ENCODE measurements at places on chromosomes 13 and 19. TPM values are rescaled to one million over a fixed set of nuclear protein-coding genes. Genes with fewer than 3 reads are reported as not detected.
A peak's percentile ranks its signal among the peaks of the same experiment; 100 is the strongest.

- H3K36me3 ChIP-seq = no peaks in the 10 kb centered on the region
- H3K27ac ChIP-seq = peak overlapping the region; percentile 57
- no peak for DNase-seq
- no peak overlapping the region for H3K4me3 ChIP-seq
- peaks cover 29% of the 10 kb centered on the region for H3K4me1 ChIP-seq
Observed at GRCh38 chr19:42251572-42252358, 3.2 kb downstream of the ERF start.

GRCh38 chr13:79401259-79402070, 4.6 kb downstream of the RBM26 start:
- no peak overlapping the region for H3K4me3 ChIP-seq
- peak; percentile 27 for DNase-seq
- no peaks in the 10 kb centered on the region for H3K36me3 ChIP-seq
- H3K4me1 ChIP-seq = peaks cover 36% of the 10 kb centered on the region
- H3K27me3 ChIP-seq = no peaks in the 10 kb centered on the region
- H3K27ac ChIP-seq = peak overlapping the region; percentile 91

DNA sequence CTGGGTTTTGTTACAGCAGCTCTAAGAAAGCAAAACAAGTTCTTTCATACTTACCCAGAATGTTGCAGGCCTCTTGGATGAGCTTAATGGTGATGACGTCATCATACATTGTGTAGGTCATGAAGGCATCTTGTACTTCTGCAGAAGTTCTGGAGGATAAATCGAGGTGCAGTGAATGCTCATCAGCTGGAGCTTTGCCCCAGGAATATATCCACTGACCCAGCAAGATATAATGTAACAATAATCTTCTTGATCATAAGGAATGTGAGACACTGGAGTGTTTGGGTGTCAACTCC, 63.0 kb downstream of the C13orf42 start:
- H3K4me1 ChIP-seq = no peaks in the 10 kb centered on the region
- no peaks in the 10 kb centered on the region for H3K36me3 ChIP-seq
- DNase-seq = no peak
- H3K4me3 ChIP-seq = no peak overlapping the region

DNA sequence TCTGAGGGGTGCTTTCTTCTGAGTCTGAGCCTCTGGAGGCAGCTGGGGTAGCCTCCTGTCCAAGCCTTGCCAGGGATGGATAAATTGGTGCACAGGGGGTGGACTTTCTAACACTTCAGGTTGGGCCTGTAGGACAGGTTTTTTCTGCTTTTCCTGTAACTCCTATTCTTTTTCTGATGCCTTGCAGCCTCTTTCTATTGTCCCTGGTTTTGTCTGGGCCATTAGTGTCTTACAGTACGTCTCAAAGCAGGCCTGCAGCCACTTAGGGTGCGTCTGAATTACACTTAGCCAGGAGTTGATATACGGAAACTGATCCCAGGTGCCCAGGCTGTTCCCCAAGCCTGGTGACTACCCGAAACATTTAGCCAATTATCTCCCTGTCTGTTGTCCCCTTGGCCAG, 213.3 kb upstream of the HTR2A start:
- DNase-seq = no peak
- H3K4me1 ChIP-seq = no peaks in the 10 kb centered on the region
- no peak overlapping the region for H3K4me3 ChIP-seq
- H3K27ac ChIP-seq = no peak overlapping the region
- H3K27me3 ChIP-seq = no peaks in the 10 kb centered on the region
- H3K36me3 ChIP-seq = no peaks in the 10 kb centered on the region

- H3K27me3 ChIP-seq = no peaks in the 10 kb centered on the region
- H3K36me3 ChIP-seq = no peaks in the 10 kb centered on the region
Observed at GRCh38 chr13:21326155-21327031, 132.7 kb downstream of the ZDHHC20 start.

GRCh38 chr19:29145756-29146155, 67.2 kb downstream of the UQCRFS1 start:
- no peaks in the 10 kb centered on the region for H3K4me1 ChIP-seq
- H3K4me3 ChIP-seq = no peak overlapping the region
- DNase-seq = no peak
- no peak overlapping the region for H3K27ac ChIP-seq
- no peaks in the 10 kb centered on the region for H3K27me3 ChIP-seq
- H3K36me3 ChIP-seq = no peaks in the 10 kb centered on the region

Gene PLA2G4C
- total RNA-seq = 10.3 TPM

Gene PCDH17
- total RNA-seq = not detected

- no peak overlapping the region for H3K4me3 ChIP-seq
- H3K27ac ChIP-seq = no peak overlapping the region
- DNase-seq = no peak
- no peaks in the 10 kb centered on the region for H3K4me1 ChIP-seq
- no peaks in the 10 kb centered on the region for H3K27me3 ChIP-seq
- H3K36me3 ChIP-seq = no peaks in the 10 kb centered on the region
Observed at GRCh38 chr19:52516191-52516590, 11.3 kb upstream of the ZNF808 start.

Gene ZNF43
- 39.3 TPM for total RNA-seq

DNA sequence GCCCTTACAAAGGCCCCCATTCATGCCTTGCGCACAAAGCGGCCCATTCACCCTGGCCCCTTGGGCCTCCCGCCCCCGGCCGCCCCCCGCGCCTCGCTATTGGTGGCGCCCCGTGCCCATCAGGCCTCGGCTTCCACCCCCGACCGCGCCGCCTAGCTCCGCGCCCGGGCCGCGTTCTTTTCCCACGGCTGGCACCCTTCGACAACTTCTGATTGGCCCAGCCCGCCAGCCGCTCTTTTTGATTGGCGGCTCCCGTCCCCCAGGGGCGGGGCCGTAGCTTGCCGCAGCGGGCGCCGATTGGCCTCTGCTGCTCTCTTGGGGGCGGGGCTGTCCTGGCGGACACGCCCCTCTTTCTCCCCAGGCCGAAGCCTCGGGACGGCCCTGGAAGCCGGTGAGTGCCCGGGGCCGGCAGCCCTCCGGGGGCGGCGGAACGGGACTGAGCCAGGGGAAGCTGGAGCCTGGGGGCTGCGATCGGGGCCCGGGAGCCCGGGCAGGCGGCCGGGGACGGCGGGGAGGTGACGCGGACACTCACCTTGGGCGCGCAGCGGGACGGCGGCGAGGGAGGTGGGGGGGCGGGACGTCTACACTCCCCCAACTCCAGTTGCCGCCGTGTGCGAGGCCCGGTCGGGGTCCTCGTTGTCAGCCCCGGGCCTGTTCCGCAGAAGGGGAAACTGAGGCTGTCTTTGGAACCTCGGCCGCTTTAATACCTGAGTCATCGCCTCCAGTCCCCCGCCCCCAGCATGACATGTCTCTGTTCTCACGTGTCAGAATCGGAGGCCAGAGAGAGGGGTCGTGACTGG, at the start of gene MYH14:
MYH14 (plus strand) TSS at position 342 of the 800 bp plus-strand sequence. CDS start 6,744 bp downstream, outside the sequence.
- no peak within 1 kb of the TSS for H3K4me3 ChIP-seq
- H3K27ac ChIP-seq = no peak within 1 kb of the TSS
- no peaks in the 10 kb centered on the region for H3K36me3 ChIP-seq

DNA sequence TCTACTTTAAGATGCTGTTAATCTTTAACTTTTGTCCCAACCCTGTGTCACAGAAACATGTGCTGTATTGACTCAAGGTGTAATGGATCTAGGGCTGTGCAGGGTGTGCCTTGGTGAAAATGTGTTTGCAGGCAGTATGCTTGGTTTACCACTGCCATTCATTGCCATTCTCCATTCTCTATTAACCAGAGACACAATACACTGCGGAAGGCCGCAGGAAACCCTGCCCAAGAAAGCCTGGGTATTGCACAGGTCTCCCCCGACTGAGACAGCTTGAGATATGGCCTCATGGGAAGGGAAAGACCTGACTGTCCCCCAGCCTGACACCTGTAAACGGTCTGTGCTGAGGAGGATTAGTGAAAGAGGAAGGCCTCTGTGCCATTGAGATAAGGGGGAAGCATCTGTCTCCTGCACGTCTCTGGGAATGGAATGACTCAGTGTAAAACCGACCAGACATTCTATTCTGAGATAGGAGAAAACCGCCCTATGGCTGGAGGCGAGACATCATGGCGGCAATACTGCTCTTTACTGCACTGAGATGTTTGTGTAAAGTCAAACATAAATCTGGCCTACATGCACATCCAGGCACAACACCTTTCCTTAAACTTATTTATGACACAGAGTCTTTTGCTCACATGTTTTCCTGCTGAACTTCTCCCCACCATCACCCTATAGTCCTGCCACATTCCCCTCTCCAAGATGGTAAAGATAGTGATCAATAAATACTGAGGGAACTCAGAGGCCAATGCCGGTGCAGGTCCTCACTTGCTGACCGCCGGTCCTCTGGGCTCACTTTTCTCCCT, 13.1 kb upstream of the ZNF888 start:
- H3K4me3 ChIP-seq = no peak overlapping the region
- no peak for DNase-seq

DNA sequence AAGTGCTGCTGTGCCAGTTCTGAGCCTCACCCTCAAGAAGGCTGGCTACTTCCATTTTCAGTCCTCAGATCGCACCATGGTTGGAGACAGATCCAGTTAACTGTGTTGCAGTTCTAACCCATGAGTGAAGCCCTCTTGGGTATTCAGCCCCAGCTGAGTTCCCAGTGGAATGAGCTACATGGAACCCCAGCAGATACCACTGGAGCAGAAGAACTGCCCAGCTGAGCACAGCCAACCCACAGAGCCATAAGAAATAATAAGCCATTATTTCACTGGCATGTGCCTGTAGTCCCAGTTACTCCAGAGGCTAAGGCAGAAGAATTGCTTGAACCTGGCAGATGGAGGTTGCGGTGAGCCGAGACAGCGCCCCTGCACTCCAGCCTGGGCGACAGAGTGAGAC, 59.9 kb downstream of the LATS2 start:
- no peaks in the 10 kb centered on the region for H3K4me1 ChIP-seq
- no peaks in the 10 kb centered on the region for H3K27me3 ChIP-seq
- no peak overlapping the region for H3K27ac ChIP-seq
- no peak for DNase-seq
- no peak overlapping the region for H3K4me3 ChIP-seq

DNA sequence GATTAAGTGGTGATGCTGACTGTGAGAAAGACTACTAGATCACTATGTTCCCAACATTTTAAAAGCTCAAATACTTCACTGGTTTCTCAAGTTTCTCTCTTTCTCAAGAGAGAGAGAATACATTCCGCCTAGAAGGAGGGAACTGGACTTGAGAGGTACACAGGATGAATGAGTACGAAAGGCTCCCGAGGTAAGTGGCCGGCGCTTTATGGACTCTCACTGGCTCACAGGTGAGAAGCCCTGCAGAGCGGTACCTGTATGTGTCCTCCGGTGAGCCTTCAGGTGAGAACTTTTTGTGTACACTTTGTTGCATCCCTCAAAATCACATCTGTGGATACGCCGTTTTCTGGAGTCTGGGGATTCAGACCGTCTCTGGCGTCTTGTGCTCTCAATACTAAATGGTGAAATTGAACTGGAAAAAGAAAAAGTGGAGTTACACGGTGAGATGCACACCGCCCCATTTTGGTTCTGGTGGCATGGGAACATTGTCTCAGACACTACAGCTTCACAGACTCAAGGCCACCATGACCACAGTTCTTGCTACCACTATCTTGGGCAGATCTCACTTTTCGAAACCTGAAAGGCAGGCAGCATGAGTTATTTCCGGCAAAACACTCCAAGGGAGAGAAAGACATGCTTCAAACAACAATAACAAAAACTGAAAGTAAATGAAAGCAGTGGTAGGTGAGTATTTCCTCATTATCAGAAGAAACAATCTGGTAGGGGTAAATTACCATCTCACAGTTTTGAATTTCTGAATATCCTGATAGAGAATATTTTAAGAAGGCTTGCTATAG, 418.9 kb downstream of the KLF12 start:
- DNase-seq = peak; percentile 53
- peaks cover 43% of the 10 kb centered on the region for H3K4me1 ChIP-seq
- peak overlapping the region; percentile 67 for H3K27ac ChIP-seq
- H3K27me3 ChIP-seq = no peaks in the 10 kb centered on the region
- H3K4me3 ChIP-seq = peak overlapping the region; percentile 7
- H3K36me3 ChIP-seq = peaks cover 42% of the 10 kb centered on the region

DNA sequence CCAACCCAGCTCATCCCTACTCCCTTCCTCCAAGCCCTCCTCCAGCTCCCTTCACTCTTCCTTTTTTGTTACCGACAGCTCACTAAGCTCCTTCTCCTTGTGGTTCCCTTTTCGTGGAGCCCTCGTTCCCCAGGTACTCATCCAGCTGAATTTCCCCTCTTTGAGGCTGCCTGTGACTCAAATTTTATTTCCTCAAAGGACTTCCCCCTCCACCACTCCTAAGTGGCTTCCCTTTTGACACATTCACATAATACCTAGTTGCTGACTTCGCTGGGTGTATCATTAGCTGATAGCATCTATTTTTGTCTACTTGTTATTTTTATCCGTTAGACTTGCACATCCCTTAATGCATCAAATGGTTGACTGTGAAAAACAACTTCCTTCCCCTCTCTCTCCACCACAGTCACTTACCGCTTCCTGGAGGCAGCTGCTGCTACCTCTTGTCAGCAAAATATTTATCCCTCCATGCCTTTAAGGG, 14.5 kb downstream of the FFAR2 start:
- peak overlapping the region; percentile 22 for H3K27ac ChIP-seq
- peak; percentile 86 for DNase-seq
- no peaks in the 10 kb centered on the region for H3K27me3 ChIP-seq
- H3K4me3 ChIP-seq = peak overlapping the region; percentile 6
- peaks cover 29% of the 10 kb centered on the region for H3K4me1 ChIP-seq

DNA sequence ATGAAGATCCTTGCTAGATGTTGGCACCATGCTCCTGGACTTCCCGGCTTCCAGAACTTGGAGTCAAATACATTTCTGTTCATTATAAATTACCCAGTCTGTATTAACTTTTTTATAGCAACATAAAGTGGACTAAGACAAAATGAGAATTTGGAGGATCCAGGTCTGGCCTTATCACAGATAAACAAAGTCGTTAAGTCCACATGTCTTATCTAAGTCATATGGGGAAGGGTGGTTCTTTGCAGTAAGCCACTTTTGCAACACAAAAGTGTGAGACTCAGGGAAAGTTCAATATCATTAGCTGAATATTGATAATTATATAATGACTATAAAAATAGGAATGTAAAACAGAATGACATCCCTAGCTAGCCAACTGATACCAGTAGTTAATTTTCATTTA, 91.6 kb upstream of the SIAH3 start:
- no peak overlapping the region for H3K27ac ChIP-seq
- no peak for DNase-seq
- H3K4me3 ChIP-seq = no peak overlapping the region
- H3K36me3 ChIP-seq = no peaks in the 10 kb centered on the region
- H3K4me1 ChIP-seq = no peaks in the 10 kb centered on the region

Gene KDM4B
- 78.0 TPM for total RNA-seq

Gene TMEM238
- total RNA-seq = 13.6 TPM
